GM23338 (cell line): ENCODE measurements at places on chromosomes 3 and 15.

DNA sequence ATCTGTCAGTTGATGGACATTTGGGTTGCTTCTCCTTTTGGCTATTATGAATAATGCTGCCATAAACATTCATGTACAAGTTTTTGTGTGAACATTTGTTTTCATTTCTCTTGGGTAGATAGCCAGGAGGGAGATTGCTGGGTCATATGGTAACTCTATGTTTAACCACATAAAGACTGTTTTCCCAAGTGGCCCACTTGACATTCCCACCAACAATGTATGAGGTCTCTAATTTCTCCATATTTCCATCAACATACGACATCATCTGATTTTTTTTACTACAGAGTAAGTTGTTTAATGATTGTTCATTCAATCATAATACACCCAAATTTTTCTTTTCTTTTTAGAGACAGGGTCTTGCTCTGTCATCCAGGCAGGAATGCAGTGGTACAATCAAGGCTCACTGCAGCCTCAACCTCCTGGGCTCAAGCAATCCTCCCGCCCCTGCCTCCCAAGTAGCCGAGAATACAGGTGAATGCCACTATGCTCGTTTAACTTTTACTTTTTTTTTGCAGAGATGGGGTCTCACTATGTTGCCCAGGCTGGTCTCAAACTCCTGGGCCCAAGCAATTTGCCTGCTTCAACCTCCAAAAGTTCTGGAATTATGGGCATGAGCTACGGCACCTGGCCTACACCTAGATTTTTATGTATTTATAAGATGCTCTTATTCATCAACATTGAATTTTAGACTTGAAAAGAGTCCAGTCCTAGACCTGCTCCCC lies 6.8 kb downstream of the IP6K1 start:
- DNase-seq, result no peak

DNA sequence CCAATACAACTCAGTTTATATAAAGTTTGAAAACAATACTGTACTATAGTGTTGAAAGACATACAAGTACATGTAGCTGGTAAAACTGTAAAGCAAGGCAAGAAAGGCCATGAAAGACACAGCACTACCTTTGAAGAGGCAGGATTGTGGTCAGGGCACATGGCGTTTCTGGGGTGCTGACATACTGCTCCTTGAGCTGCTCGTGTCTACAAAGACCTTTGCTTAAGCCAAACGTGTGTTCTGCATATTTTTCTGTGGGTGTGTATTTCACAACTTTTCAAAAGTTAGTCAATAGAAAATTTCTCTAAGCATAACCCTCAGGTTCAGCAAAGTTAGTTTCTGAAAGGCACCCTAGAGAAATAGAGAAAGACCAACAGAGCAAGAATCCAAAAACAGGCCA lies 14.1 kb upstream of the TOPAZ1 start:
- DNase-seq, result no peak

DNA sequence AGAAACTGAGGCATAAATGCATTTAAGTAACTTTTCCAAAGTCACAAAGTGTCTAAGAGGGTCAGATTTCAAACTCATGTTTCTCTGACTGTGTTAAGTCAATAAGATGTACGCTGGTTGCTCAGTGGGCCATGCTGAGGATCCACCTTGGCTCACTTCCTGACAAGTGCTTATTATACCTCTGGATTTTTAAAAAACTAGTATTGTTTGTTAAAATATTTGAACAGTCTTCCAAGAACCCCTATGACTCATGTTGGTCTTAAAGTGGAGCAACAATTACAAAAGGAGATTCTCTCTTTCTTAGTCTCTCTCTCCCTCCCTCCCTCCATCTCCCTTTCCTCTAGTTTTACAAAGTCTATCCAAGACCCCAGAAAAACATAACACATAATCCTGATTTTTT lies 1050.2 kb downstream of the AGBL1 start:
- no peak for DNase-seq

DNA sequence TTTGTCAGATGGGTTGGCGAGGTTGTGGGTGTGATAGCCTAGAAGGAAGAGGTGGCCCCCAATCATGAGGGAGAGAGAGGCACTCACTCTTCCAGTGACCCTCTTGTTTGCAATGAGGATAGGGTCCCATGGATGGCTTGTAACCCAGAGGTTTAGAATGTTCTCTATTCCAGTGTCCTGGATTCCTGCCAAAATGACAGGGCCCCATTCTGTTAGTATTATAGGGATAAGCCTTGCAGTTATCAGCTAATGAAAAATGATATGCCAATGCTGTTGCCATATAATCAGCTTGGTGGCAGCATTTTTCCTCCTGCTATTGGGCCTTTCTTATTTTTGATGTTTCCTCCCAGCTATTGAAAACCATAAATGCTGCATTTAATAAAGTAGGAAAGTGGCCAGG lies 23.3 kb upstream of the SENP7 start:
- DNase-seq, result no peak
